ENCODE measurements at places on chromosomes 3 and 15.

DNA sequence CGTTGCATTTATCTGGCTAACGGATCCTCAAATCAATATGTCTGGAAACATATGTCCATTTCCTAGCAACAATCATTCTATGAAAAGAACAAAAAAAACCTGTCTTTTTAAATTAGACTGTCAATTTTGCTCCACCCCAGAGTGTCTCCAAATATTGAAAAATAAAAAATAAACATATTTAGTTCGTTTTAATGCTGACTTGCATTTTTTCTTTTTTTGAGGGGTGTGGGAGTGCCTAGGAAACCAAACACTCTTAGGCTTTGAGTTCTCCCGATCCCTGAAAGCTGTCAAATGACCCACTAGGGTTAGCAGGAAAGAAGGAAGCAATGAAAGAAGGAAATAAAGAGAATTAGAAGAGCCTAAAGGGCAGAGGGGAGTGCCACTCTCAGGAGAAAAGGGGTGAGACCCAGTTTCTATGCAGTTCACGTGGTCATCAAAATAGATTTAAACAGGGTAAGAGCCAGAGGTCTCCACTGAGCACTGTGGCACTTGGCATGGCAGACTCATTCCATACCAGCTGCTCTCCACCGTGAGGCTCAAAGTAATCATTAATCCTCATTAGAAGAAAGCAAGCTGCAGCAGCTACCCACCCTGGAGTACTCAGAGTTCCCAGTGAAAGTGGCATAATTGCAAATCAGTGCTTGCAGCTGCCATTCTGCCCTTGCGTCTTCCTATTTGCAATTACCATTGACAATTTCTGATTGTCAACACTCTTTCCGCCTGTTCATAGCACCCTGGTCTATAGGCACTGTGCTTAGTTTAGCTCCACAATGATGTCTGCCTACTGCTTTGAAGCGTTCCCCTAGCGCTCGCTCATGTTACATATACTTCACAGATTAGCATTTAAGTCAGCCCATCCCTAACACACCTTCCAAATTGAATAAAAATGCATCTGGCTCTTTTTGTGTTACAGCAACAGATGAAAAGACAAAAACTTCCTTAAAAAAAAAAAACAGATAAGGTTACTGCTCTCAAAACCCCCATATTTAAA, 32.3 kb downstream of the PDZRN3 start:
- H3K4me1 ChIP-seq: no peaks in the 10 kb centered on the region
- H3K27me3 ChIP-seq: no peaks in the 10 kb centered on the region
- no peak for ATAC-seq
- H3K36me3 ChIP-seq: no peaks in the 10 kb centered on the region
- no peak overlapping the region for H3K27ac ChIP-seq

GRCh38 chr15:83065431-83065830, 1.6 kb downstream of the BTBD1 start:
- peaks cover 24% of the 10 kb centered on the region for H3K4me1 ChIP-seq
- peak overlapping the region; percentile 77 for H3K4me3 ChIP-seq
- ATAC-seq: no peak
- H3K27ac ChIP-seq: peak overlapping the region; percentile 76

DNA sequence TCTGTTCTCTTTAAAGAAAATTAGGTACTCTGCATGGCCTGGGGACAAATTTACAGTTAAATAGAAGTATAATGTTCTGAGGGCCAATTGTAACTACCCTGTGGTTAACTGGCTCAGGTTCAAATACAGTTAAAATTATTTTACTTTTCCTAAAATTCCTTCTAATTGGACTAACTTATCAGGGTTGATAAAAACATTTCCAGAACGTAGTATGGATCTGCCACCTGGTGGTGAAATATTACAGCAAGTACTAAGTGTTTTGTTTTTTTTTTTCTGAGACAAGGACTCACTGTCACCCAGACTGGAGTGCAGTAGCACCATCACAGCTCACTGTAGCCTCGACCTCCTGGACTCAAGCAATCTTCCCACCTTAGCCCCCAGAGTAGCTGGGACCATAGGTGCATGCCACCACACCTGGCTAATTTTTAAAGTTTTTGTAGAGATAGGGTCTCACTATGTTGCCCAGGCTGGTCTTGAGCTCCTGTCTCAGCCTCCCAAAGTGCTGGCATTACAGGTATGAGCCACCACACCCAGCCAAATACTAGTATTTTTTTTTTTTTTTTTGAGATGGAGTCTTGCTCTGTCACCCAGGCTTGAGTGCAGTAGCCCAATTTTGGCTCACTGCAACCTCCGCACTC, 29.2 kb downstream of the NEO1 start:
- H3K27ac ChIP-seq: no peak overlapping the region
- ATAC-seq: no peak
- no peaks in the 10 kb centered on the region for H3K4me1 ChIP-seq
- no peak overlapping the region for H3K4me3 ChIP-seq
- peaks cover 6% of the 10 kb centered on the region for H3K36me3 ChIP-seq
- no peaks in the 10 kb centered on the region for H3K27me3 ChIP-seq

- no peaks in the 10 kb centered on the region for H3K27me3 ChIP-seq
- H3K4me1 ChIP-seq: peaks cover 33% of the 10 kb centered on the region
- H3K27ac ChIP-seq: peak overlapping the region; percentile 86
- H3K4me3 ChIP-seq: peak overlapping the region; percentile 66
- no peaks in the 10 kb centered on the region for H3K36me3 ChIP-seq
Measured at GRCh38 chr3:114584734-114585371, 291.0 kb downstream of the TIGIT start.

- ATAC-seq: no peak
- no peaks in the 10 kb centered on the region for H3K36me3 ChIP-seq
- H3K4me1 ChIP-seq: peaks cover 8% of the 10 kb centered on the region
- H3K27ac ChIP-seq: no peak overlapping the region
Measured at GRCh38 chr3:131406274-131406673, 24.7 kb downstream of the NUDT16 start.

GRCh38 chr15:29034151-29034550, 148.4 kb downstream of the APBA2 start:
- no peaks in the 10 kb centered on the region for H3K27me3 ChIP-seq
- H3K4me1 ChIP-seq: no peaks in the 10 kb centered on the region
- H3K4me3 ChIP-seq: no peak overlapping the region
- H3K36me3 ChIP-seq: no peaks in the 10 kb centered on the region
- H3K27ac ChIP-seq: no peak overlapping the region
- no peak for ATAC-seq

- peaks cover 5% of the 10 kb centered on the region for H3K4me1 ChIP-seq
- H3K4me3 ChIP-seq: no peak overlapping the region
- H3K27ac ChIP-seq: no peak overlapping the region
- peaks cover 8% of the 10 kb centered on the region for H3K27me3 ChIP-seq
Measured at GRCh38 chr15:69819371-69819770, 278.3 kb downstream of the TLE3 start.

DNA sequence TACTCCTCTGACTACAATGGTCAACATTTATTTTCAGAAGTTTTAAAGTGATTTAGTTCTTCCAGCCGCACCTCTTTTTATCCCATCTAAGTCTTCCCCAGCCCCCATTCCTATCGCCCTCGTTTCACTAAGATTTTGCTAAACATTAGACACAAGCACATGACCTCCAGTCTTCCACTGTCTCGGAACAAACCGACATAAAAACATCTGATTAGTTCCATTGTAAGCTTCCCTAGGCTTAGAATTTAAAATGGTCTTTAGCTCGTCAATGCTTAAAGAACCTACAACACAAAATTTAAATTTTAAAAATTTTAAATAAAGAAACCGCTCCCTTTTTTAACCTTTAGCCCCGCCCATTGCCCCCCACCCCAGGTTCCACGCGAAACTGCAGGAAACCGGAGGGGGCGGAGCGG, 284 bp upstream of the TSC22D2 start:
- peaks cover 27% of the 10 kb centered on the region for H3K36me3 ChIP-seq
- ATAC-seq: peak; percentile 0
- H3K4me3 ChIP-seq: peak overlapping the region; percentile 83
- peaks cover 19% of the 10 kb centered on the region for H3K4me1 ChIP-seq
- peak overlapping the region; percentile 95 for H3K27ac ChIP-seq

- no peak overlapping the region for H3K27ac ChIP-seq
- peaks cover 13% of the 10 kb centered on the region for H3K36me3 ChIP-seq
- H3K4me3 ChIP-seq: no peak overlapping the region
Measured at GRCh38 chr15:79364571-79365240, 53.8 kb downstream of the TMED3 start.

DNA sequence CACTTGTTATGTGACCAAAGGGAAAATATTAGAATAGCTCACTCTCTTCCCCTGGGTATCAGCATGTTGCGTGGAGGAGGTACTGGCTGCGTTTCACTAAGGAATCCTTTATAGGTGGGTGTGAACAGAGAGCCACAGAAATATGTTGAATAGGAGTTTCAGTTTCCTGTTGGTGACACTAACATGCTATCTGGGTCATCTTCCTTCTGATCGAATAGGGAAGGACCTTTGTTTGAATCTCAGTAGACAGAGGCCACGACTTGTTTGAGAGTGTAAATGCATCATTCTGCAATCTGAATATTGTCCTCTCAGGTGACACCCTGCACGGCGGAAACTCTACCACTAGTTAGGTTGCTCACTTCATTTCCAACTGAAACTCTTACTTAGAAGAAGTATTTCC, 157.9 kb upstream of the SLC2A2 start:
- no peak overlapping the region for H3K4me3 ChIP-seq
- H3K4me1 ChIP-seq: no peaks in the 10 kb centered on the region
- ATAC-seq: no peak
- no peaks in the 10 kb centered on the region for H3K36me3 ChIP-seq
- no peaks in the 10 kb centered on the region for H3K27me3 ChIP-seq

DNA sequence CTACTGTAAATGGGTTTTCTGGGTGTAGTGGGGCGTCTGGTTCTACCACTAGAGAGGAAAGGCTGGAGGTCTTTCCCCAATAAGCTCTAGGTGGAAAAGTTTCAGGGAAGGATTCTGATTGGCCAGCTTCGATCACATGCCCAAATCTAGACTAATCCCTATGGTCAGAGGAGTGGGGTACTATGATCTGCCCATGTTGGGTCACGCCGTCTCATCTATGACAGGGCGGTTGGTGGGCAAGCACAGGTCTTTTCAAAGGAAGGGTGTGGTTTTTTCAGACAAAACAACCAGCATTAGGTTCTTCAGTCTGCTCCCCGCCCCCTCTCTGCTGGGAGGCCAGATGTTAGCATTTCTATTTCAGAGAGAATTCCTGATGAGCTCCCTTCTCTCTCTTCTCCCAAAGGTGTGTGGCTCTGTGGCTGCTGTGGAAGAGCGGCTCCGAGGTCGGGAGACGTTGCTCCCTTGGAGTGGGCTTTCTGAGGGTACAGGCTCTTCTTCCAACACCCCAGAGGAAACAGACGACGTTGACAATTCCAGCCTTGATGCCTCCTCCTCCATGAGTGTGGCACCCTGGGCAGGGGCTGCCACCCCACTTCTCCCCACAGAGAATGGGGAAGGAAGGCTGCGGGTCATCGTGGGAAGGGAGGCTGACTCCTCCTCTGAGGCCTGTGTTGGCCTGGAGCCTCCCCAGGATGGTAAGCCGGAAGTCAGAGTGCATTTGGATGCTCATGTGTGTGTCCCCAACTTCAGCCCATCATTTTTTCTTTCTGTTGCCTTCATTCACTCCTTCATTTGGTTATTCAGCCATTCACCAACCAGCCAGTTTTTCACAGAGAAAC, 9.7 kb upstream of the TATDN2 start:
- peaks cover 13% of the 10 kb centered on the region for H3K4me1 ChIP-seq
- no peaks in the 10 kb centered on the region for H3K27me3 ChIP-seq
- peak overlapping the region; percentile 30 for H3K27ac ChIP-seq
- ATAC-seq: no peak
- H3K4me3 ChIP-seq: no peak overlapping the region
- H3K36me3 ChIP-seq: peaks cover 70% of the 10 kb centered on the region

DNA sequence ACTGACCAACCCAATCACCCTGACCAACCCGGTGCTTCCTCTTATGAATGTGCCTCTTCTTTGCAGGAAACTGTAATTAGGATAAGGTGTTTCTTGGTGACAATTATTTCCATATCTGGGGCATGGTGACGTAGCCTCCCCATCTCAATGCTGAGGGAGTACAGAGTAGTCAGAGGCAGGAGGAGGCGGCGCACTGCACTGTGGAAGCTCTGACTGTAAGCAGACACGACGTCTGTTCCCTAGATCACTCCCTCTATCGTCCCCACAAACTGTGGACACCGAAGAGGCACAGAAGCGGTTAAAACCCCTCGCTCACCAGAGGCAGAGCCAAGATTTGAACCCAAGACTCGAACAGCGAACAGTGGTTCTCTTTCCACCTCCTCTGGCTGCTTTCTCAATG, 231.0 kb upstream of the IGF1R start:
- no peak overlapping the region for H3K27ac ChIP-seq
- no peak for ATAC-seq
- peaks cover 8% of the 10 kb centered on the region for H3K4me1 ChIP-seq
- peaks cover 30% of the 10 kb centered on the region for H3K27me3 ChIP-seq
- no peaks in the 10 kb centered on the region for H3K36me3 ChIP-seq

- ATAC-seq: no peak
- no peaks in the 10 kb centered on the region for H3K36me3 ChIP-seq
- H3K27me3 ChIP-seq: no peaks in the 10 kb centered on the region
Measured at GRCh38 chr3:148518520-148518919, 179.2 kb upstream of the AGTR1 start.

- H3K4me3 ChIP-seq: no peak overlapping the region
- H3K36me3 ChIP-seq: no peaks in the 10 kb centered on the region
- ATAC-seq: no peak
- H3K4me1 ChIP-seq: no peaks in the 10 kb centered on the region
- H3K27me3 ChIP-seq: no peaks in the 10 kb centered on the region
- H3K27ac ChIP-seq: no peak overlapping the region
Measured at GRCh38 chr3:25495726-25496253, 67.7 kb downstream of the RARB start.

GRCh38 chr15:59131969-59132562, 27.1 kb downstream of the CCNB2 start:
- H3K4me1 ChIP-seq: peaks cover 24% of the 10 kb centered on the region
- no peaks in the 10 kb centered on the region for H3K27me3 ChIP-seq
- no peak overlapping the region for H3K4me3 ChIP-seq
- no peak for ATAC-seq

- peaks cover under 1% of the 10 kb centered on the region for H3K27me3 ChIP-seq
- no peak overlapping the region for H3K27ac ChIP-seq
- no peaks in the 10 kb centered on the region for H3K4me1 ChIP-seq
Measured at GRCh38 chr15:29859973-29860715, 37.9 kb upstream of the TJP1 start.
